ENCODE measurements at places on chromosomes 11 and 22. TPM values are rescaled to one million over a fixed set of nuclear protein-coding genes. Genes with fewer than 3 reads are reported as not detected.

- H3K4me1 ChIP-seq = peaks cover 31% of the 10 kb centered on the region
- peak overlapping the region; percentile 27 for H3K27ac ChIP-seq
- H3K4me3 ChIP-seq = peak overlapping the region; percentile 51
Observed at GRCh38 chr11:67369801-67370284, 3.6 kb downstream of the CLCF1 start.

DNA sequence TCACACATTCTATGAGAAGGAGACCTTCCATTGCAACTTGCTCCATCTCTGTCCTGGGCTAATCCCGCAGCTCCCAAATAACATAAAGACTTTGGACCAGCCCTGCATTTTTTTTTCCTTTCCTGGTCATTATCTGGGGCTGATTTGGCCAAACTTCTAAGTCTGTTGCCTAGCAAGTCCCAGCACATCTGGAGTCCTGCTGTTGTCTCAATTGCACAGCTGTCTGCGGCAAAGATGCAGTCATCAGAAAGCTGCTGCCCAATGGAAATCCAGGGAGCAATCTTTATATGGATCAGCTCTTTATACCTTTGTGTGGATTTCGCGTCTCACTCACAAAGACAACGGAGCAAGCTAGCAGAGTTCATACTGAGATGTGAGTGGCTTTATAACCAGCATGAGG, 105.9 kb downstream of the NXPE2 start:
- H3K27me3 ChIP-seq = peaks cover 3% of the 10 kb centered on the region
- H3K36me3 ChIP-seq = no peaks in the 10 kb centered on the region
- H3K4me3 ChIP-seq = no peak overlapping the region
- DNase-seq = no peak
- peak overlapping the region; percentile 17 for H3K27ac ChIP-seq
- H3K4me1 ChIP-seq = peaks cover 17% of the 10 kb centered on the region

SLC22A8 gene
- total RNA-seq = not detected

GRCh38 chr22:36415415-36416168, 27.8 kb upstream of the MYH9 start:
- H3K4me3 ChIP-seq = peak overlapping the region; percentile 34
- H3K27me3 ChIP-seq = no peaks in the 10 kb centered on the region
- no peaks in the 10 kb centered on the region for H3K36me3 ChIP-seq
- peaks cover 10% of the 10 kb centered on the region for H3K4me1 ChIP-seq
- H3K27ac ChIP-seq = no peak overlapping the region

DNA sequence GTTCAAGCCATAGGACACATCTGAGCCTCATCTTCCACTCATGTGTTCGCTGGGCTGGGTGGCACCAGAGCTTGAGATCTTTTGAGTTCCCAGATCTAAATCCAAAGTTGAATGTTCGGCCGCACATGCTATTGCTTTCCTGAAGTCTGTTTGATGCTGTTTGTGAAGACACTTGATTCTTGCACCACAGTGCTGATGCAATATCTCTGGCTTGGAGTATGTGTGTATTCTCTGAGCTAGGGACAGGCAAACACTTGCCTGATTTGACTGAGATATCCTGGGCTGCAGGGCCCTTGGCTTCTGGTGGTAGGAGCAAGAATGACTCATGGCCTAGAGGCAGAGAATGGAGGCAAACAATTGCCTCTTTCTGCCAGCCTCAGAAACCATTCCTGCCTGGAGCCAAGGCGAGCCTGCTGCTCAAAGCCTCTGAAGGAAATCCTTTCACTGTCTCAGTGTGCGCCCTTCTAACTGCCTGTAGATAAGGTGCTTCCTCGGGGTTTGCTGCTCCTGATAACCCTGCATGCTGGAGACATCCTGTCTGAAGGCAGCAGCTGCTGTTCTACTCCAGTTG, 73.0 kb downstream of the CYB5R2 start:
- H3K27me3 ChIP-seq = no peaks in the 10 kb centered on the region
- H3K4me1 ChIP-seq = peaks cover 36% of the 10 kb centered on the region
- peak overlapping the region; percentile 64 for H3K27ac ChIP-seq
- peaks cover 4% of the 10 kb centered on the region for H3K36me3 ChIP-seq
- DNase-seq = peak; percentile 15
- H3K4me3 ChIP-seq = peak overlapping the region; percentile 59

DNA sequence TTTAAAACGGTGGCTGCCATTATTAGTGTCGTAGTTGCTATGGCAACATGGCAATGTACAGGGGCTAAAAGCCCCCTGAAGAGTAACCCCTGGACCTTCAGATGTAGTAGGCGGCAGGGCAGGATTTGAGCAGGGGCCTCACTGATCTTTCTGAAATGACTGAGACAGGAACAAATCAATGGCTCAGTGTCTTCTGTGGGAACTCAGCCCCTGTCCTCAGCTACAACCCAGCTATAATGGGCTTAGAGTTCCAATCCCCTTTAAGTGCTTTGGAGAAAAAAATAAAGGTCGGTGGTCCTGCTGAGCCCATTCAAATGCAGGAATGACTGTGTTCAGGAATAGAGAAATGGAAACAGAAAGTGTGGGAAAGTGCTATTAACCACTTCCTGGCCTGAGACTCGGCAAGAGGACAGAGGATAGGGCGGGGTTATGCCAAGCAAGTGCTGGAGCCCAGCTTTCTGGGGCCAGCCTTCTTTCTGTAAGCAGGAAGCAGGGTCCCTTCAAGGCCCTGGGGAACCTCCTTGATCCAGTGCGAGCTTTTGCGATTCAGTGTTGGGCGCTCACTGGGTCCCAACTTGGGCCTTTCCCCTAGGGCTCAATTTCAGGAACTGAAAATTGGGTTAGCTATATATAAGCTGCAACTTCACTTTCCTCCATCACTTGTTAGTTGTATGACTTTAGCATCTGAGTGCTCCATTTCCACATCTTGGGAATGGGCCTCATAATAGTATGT, 6.1 kb upstream of the CD82 start:
- H3K36me3 ChIP-seq = no peaks in the 10 kb centered on the region
- H3K27me3 ChIP-seq = no peaks in the 10 kb centered on the region

RAB39A gene
- total RNA-seq = 10.8 TPM

DNA sequence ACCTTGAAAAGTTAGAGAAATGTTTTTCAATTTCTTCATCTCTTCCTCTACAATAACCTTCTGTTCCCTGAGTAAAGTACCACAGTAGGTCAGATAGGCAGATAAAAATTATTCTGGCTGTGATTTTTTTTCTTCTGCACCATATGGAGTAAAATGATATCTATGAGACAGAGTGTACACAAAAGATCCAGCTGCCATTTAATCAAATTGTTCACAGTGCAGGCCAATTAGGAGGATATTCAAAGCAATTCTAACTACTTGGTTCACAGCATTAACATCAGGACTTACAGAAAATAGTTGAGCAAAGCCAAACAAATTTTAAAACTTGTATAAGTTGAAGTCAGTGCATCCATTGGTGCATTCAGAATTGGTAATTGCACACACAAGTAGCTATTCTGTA, 147.9 kb upstream of the LUZP2 start:
- DNase-seq = no peak
- no peak overlapping the region for H3K4me3 ChIP-seq
- no peak overlapping the region for H3K27ac ChIP-seq

CECR2 gene
- total RNA-seq = 34.6 TPM

GRCh38 chr11:44583353-44583669, 17.8 kb downstream of the CD82 start:
- no peaks in the 10 kb centered on the region for H3K27me3 ChIP-seq
- no peak overlapping the region for H3K4me3 ChIP-seq
- H3K27ac ChIP-seq = no peak overlapping the region
- no peaks in the 10 kb centered on the region for H3K36me3 ChIP-seq
- no peak for DNase-seq

GRCh38 chr11:123246749-123247495, 51.9 kb upstream of the CLMP start:
- DNase-seq = peak; percentile 91
- no peaks in the 10 kb centered on the region for H3K36me3 ChIP-seq
- H3K4me3 ChIP-seq = peak overlapping the region; percentile 18
- peaks cover 29% of the 10 kb centered on the region for H3K4me1 ChIP-seq

GRCh38 chr22:33513388-33514338, 406.6 kb downstream of the LARGE1 start:
- H3K4me3 ChIP-seq = no peak overlapping the region
- peaks cover 13% of the 10 kb centered on the region for H3K4me1 ChIP-seq
- H3K36me3 ChIP-seq = no peaks in the 10 kb centered on the region
- no peak overlapping the region for H3K27ac ChIP-seq
- H3K27me3 ChIP-seq = no peaks in the 10 kb centered on the region
- DNase-seq = no peak

CCDC73 gene
- not detected for total RNA-seq

CARD16 gene
- not detected for total RNA-seq

TEX12 gene
- total RNA-seq = not detected

DNA sequence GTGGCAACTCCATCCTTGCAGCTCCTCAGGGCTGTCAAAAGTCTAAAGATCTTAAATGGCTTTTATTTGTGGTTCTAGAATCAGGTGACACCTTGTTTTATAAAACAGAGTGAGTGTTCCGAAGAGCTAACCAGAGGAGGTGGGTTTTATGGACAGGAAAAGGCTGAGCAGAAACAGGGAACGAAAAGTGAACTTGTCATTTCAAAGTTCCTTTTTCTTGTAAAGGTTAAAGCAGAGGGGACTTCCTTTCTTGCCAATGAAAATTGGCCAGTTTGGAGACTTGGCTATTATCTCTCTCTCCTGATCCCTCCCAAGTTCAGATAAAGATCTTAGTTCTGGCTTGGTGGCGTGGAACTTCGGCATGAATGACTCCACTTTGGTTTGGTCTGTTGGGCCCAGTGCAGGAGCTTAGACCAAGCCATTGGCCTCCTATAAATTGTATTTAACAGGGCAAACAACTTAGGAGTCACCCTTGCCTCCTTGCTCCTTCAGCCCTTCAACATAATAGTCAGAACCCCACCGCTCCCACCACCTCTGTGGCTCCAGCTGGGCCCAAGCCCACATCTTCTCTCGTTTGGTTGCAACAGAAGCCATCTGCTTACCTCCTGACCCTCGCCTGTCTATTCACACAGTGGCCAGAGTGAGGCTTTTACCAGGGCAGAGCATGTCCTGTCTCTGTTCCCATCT, 102.4 kb upstream of the THY1 start:
- DNase-seq = no peak
- H3K4me3 ChIP-seq = no peak overlapping the region
- peaks cover 3% of the 10 kb centered on the region for H3K4me1 ChIP-seq
- H3K27ac ChIP-seq = no peak overlapping the region

RFPL1 gene
- total RNA-seq = not detected

NLRP14 gene
- 0.30 TPM for total RNA-seq

GRCh38 chr22:31248138-31248745, 36.1 kb downstream of the LIMK2 start:
- DNase-seq = peak; percentile 61
- peaks cover 33% of the 10 kb centered on the region for H3K4me1 ChIP-seq
- H3K36me3 ChIP-seq = no peaks in the 10 kb centered on the region
- H3K4me3 ChIP-seq = peak overlapping the region; percentile 86
- peak overlapping the region; percentile 85 for H3K27ac ChIP-seq
- no peaks in the 10 kb centered on the region for H3K27me3 ChIP-seq

HYLS1 gene
- 7.7 TPM for total RNA-seq

DNA sequence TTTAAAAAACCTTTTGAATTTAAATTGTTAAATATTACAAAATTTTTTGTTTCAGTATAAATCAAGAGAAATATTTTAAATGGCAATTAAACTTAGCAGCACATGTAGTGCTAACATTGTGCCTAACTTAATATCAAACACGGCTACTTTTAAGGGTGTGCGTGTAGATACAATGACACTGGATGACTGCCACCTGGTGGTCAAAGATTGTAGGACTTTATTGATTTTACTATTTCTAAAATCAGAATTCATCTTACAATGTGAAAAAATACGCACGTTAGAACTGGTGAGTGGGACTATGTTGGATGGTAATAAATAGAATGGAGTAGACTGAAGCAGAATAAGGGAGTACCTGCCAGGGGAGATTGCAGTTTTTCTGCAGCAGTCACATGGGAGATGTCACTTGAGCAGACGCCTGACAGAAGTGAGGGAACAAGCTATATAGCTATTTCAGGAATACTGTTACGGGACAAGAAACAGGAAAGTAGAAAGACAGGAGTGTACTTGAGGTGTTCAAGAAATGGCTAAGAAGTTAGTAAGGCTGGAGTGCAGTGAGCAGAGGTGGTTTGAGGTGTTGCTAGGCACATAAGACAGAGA, 52.9 kb downstream of the UVRAG start:
- no peaks in the 10 kb centered on the region for H3K36me3 ChIP-seq
- peaks cover 15% of the 10 kb centered on the region for H3K4me1 ChIP-seq
- no peak overlapping the region for H3K27ac ChIP-seq
- no peak overlapping the region for H3K4me3 ChIP-seq

DNA sequence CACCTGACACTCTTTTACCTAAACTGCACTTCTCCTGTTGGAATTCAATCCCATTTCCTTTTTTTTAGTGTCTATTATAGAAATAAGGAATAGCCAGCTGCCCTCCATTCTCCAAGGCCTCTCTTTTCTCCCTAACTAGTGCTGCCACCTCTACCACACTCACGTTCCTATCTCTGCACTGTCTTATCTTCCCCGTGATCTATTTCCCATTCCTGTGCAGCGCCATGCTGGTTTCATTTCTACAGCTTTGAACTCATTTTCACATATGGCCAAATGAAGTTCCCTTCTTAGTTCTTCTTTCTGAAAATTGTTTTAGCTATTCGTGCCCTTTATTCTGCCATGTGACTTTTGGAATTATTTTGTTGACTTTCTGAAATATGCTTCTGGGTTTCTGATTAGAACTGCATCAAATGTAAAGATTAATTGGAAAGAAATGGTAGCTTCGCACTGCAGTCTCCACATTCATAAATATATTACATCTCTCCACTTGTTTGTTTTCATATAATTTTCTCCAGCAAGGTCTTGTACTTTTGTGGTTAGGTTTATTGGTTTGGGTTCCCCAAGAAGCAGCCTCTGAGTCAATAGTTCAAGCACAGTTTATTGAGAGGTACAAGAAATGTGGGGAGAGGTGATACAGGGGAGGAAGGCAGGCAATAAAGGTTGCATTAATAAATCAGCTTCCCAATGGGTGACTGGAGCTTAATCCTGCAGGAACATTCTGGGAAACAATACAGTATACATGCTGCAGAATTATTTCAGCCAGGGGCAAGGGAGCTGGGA, 43.7 kb upstream of the DRD2 start:
- H3K36me3 ChIP-seq = no peaks in the 10 kb centered on the region
- H3K27me3 ChIP-seq = no peaks in the 10 kb centered on the region
- peaks cover 4% of the 10 kb centered on the region for H3K4me1 ChIP-seq
- no peak overlapping the region for H3K4me3 ChIP-seq
- DNase-seq = no peak

DNA sequence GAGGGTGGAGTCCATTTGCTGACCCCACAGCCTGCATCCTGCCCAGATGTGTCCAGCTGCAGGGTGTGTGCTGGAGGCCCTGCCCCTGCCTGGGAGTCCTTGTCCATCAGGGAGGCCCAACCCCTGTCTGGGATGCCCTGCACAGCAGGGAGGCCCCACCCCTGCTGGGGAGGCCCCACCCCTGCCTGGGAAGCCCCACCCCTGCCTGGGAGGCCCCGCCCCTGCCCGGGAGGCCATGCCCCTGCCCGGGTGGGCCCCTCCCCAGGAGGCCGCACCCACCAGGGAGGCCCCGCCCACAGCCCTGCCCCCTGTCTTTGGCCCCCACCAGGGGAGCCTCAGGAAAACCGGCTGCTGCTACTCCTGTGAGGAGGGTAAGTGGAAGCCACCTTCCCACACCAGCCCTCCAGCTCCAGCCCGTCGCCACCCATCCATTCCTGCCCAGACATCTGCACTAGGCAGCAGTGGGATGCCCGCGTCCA, 37.2 kb downstream of the MUC5B start:
- peaks cover 11% of the 10 kb centered on the region for H3K4me1 ChIP-seq
- DNase-seq = no peak
- H3K27ac ChIP-seq = no peak overlapping the region
- H3K27me3 ChIP-seq = no peaks in the 10 kb centered on the region

- no peaks in the 10 kb centered on the region for H3K27me3 ChIP-seq
- peaks cover 2% of the 10 kb centered on the region for H3K36me3 ChIP-seq
- DNase-seq = no peak
- no peak overlapping the region for H3K27ac ChIP-seq
Observed at GRCh38 chr11:106061954-106062949, 14.9 kb downstream of the KBTBD3 start.

All from neural crest cell (in vitro differentiated cells).